Activated T-cell treated with anti-CD3 and anti-CD28 coated beads, Interleukin-2, amount 50 U/mL, for 72 hours (primary cell): ENCODE measurements at places on chromosomes 6 and 20. TPM values are rescaled to one million over a fixed set of nuclear protein-coding genes. Genes with fewer than 3 reads are reported as not detected.
A peak's percentile ranks its signal among the peaks of the same experiment; 100 is the strongest.

The VIP gene
- not detected for total RNA-seq

DNA sequence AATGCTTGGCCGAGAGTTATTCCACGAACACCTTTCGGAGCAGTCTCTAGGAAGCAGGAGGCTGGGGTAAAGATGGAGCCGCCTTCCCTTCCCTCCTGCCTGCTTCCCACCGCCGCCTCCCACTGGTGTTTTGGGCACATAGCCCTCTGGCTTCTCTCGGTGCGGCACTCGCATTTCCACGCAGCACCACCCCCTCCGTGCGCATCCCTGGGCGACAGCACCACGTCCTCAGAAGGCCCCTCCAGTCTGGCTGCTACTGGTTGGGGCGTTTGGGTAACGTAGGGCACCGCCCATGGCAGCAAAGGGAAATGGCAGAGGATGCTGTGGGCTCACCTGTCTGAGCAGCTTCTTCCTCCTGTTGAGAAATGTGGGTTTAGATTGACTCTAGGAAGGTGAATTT is 2.4 kb downstream of the COL20A1 start:
- no peaks in the 10 kb centered on the region for H3K4me1 ChIP-seq
- H3K27ac ChIP-seq: no peak overlapping the region
- no peak for DNase-seq
- H3K36me3 ChIP-seq: no peaks in the 10 kb centered on the region
- H3K27me3 ChIP-seq: peaks cover 6% of the 10 kb centered on the region

The CDH26 gene
- total RNA-seq: 3.1 TPM

- no peak overlapping the region for H3K4me3 ChIP-seq
- H3K4me1 ChIP-seq: peaks cover 82% of the 10 kb centered on the region
- no peaks in the 10 kb centered on the region for H3K27me3 ChIP-seq
- DNase-seq: no peak
- peak overlapping the region; percentile 8 for H3K27ac ChIP-seq
Measured at GRCh38 chr6:15287670-15288375, 42.0 kb downstream of the JARID2 start.

The FRMD1 gene
- 0.05 TPM for total RNA-seq

The ISM1 gene
- total RNA-seq: 0.58 TPM

DNA sequence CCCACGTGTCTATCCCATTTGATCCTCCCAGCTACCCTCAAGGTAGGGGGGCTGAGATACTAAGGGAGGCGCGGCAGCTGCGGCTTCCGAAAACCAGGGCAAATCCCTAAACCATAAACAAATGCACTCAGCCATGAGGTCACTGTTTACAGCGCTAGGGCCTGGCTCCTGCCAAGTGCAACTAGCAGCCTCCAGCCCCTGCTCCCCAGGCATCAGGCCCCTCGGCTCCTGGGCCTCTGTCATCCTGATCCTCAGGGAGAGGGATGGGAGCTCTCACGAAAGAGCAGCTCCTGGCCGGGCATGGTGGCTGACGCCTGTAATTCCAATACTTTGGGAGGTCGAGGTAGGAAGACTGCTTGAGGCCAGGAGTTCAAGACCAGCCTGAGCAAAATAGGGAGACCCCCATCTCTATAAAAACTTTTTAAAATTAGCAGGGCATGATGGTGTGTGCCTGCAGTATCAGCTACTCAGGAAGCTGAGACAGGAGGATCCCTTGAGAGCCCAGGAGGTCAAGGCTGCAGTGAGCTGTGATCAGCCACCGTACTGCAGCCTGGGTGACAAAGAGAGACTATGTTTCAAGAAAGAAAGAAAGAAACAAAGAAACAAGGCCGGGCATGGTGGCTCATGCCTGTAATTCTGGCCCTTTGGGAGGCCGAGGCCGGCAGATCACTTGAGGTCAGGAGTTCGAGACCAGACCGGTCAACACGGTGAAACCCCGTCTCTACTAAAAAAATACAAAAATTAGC is 42.5 kb upstream of the TLDC2 start:
- H3K36me3 ChIP-seq: no peaks in the 10 kb centered on the region
- peaks cover 29% of the 10 kb centered on the region for H3K4me1 ChIP-seq
- H3K4me3 ChIP-seq: peak overlapping the region; percentile 16

The ZGPAT gene
- total RNA-seq: 24.3 TPM

The C20orf144 gene
- 0.23 TPM for total RNA-seq

GRCh38 chr20:829551-829950 is 4.0 kb upstream of the FAM110A start:
- no peaks in the 10 kb centered on the region for H3K36me3 ChIP-seq
- DNase-seq: no peak
- H3K27ac ChIP-seq: no peak overlapping the region
- H3K4me1 ChIP-seq: peaks cover 13% of the 10 kb centered on the region

DNA sequence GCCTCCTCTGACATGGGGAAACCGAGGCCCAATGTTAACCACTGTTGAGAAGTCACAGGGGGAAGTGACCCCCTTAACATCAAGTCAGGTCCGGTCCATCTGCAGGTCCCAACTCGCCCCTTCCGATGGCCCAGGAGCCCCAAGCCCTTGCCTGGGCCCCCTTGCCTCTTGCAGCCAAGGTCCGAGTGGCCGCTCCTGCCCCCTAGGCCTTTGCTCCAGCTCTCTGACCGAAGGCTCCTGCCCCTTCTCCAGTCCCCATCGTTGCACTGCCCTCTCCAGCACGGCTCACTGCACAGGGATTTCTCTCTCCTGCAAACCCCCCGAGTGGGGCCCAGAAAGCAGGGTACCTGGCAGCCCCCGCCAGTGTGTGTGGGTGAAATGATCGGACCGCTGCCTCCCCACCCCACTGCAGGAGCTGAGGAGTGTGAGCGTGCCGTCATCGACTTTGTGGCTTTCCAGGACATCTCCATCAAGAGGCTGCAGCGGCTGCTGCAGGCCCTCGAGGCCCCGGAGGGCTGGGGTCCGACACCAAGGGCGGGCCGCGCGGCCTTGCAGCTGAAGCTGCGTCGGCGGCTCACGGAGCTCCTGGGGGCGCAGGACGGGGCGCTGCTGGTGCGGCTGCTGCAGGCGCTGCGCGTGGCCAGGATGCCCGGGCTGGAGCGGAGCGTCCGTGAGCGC is 1.6 kb downstream of the TNFRSF6B start:
- no peak overlapping the region for H3K27ac ChIP-seq
- peaks cover 2% of the 10 kb centered on the region for H3K36me3 ChIP-seq
- H3K4me1 ChIP-seq: peaks cover 12% of the 10 kb centered on the region
- DNase-seq: no peak
- H3K4me3 ChIP-seq: no peak overlapping the region

The PSORS1C2 gene
- not detected for total RNA-seq

The OOEP gene
- total RNA-seq: 0.77 TPM

The EBF4 gene
- total RNA-seq: 8.9 TPM

- H3K4me1 ChIP-seq: no peaks in the 10 kb centered on the region
- no peak overlapping the region for H3K4me3 ChIP-seq
- DNase-seq: no peak
- peaks cover 10% of the 10 kb centered on the region for H3K27me3 ChIP-seq
- H3K36me3 ChIP-seq: no peaks in the 10 kb centered on the region
Measured at GRCh38 chr6:100427452-100427851, 37.3 kb downstream of the SIM1 start.

The KCNK5 gene
- total RNA-seq: 10.9 TPM

The SLC22A16 gene
- total RNA-seq: not detected

- no peaks in the 10 kb centered on the region for H3K27me3 ChIP-seq
- no peak for DNase-seq
- H3K4me1 ChIP-seq: no peaks in the 10 kb centered on the region
- no peaks in the 10 kb centered on the region for H3K36me3 ChIP-seq
- H3K27ac ChIP-seq: no peak overlapping the region
Measured at GRCh38 chr20:18983796-18984195, 170.2 kb downstream of the SCP2D1 start.

DNA sequence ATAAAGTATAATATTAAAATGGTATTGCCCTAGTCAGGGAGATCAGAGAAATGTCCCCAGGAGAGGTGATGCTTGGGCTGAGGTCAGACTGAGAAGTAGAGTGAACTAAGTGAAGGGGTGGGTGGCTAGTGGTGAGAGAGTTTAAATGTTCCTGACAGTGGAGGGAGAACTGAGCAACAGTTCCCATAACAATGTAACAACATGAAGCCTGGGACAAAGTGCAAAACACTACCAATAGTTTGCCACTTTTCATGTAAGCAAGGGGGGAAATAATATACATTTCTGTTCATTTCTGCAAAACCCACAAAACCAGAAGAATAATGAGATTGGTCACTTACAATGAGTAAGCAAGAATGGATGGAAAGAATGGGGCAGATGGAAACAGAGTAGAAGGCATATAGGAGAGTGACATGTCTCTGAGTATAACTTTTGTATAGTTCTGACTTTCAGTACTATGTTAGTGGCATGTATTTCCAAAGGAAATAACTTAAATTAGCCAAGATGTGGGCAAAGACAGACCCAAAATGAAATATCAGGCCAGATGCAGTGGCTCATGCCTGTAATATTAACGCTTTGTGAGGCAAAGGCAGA is 13.3 kb upstream of the FAXC start:
- no peak for DNase-seq
- peaks cover 30% of the 10 kb centered on the region for H3K27me3 ChIP-seq
- no peaks in the 10 kb centered on the region for H3K36me3 ChIP-seq
- H3K27ac ChIP-seq: peak overlapping the region; percentile 63

DNA sequence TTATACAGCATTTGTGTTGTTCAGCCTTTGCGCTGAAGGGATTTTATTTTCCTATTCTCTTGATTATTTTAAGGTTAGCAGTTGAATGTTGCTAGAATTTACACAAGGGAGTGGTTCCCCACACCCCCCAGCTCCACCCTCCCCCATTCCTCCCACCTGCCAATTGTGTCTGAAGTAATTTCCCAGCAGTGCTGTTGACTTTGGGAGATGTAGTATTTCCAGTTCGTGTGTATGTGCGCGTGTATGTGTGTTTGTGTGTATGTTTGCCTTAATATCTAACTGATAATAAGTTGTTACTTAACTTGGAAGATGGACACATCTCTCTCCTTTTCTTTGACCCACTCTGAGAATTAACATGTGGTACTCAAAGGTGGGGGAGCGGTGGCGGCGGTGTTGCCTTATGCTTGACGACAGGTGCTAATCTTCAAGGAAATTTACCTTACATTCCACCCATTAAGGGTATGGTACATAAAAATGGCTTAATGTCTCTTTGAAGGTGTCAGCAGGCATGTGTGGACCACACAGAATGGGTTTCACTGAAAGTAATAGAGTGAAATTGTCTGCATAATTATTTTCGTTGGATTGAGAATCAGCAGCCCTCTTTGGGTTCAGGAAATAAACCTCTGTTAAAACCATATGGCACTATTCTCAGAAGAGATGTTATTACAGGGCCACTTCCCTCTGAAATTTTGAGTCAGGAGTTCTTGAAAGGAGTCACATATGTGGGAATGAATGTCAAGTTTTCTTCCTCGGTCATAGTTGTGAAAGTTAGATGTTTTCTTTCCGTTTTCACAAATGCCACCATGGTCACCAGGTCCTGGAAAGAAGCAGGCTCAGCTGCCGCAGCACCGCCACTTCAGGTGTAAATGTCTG is 95.6 kb upstream of the SUPT3H start:
- no peak for DNase-seq
- H3K4me3 ChIP-seq: peak overlapping the region; percentile 36
- H3K27me3 ChIP-seq: no peaks in the 10 kb centered on the region
- H3K27ac ChIP-seq: peak overlapping the region; percentile 42
- H3K4me1 ChIP-seq: peaks cover 32% of the 10 kb centered on the region

DNA sequence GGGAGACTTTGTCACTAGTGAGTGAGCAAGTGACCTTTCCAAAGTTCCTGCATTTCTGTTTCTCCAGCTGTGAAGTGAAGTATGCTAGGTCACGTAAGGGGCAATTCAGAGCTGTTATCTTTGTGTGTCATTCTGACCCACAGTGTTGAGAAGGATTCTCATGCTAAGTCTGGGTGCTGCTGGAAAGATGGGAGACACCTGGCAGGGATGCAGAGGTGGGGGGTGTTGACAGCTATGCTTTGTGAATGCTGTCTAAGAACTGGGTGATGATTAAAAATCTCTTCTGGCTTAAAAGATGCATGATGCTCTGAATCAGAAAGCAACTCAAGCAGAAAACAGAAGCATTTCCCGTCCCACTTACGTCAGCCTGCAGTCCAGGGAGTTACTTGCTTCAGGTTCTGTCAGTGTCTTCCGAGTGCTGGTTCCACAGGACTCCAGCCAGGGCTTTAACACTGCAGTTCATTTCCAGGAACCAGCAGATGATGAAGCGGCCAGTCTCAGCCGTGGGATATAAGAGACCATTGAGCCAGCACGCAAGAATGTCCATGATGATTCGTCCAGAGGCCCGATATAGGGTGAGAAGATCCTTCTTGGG is 30.9 kb upstream of the ASXL1 start:
- H3K4me1 ChIP-seq: peaks cover 19% of the 10 kb centered on the region
- no peak overlapping the region for H3K27ac ChIP-seq
- H3K27me3 ChIP-seq: no peaks in the 10 kb centered on the region
- H3K36me3 ChIP-seq: peaks cover 11% of the 10 kb centered on the region

GRCh38 chr6:161922631-161923119 is 648.8 kb upstream of the AGPAT4 start:
- no peaks in the 10 kb centered on the region for H3K27me3 ChIP-seq
- no peaks in the 10 kb centered on the region for H3K36me3 ChIP-seq
- peak; percentile 35 for DNase-seq
- no peak overlapping the region for H3K27ac ChIP-seq
- no peak overlapping the region for H3K4me3 ChIP-seq

- no peak overlapping the region for H3K27ac ChIP-seq
- H3K36me3 ChIP-seq: no peaks in the 10 kb centered on the region
- H3K4me3 ChIP-seq: no peak overlapping the region
- peaks cover 5% of the 10 kb centered on the region for H3K4me1 ChIP-seq
- DNase-seq: no peak
Measured at GRCh38 chr6:113876695-113877094, 19.6 kb downstream of the MARCKS start.

- H3K4me1 ChIP-seq: peaks cover 19% of the 10 kb centered on the region
- H3K27me3 ChIP-seq: no peaks in the 10 kb centered on the region
- no peak overlapping the region for H3K27ac ChIP-seq
- H3K36me3 ChIP-seq: peaks cover 3% of the 10 kb centered on the region
- H3K4me3 ChIP-seq: peak overlapping the region; percentile 12
Measured at GRCh38 chr20:2217857-2218539, 77.8 kb upstream of the TGM3 start.

The TP53TG5 gene
- 0.83 TPM for total RNA-seq

DNA sequence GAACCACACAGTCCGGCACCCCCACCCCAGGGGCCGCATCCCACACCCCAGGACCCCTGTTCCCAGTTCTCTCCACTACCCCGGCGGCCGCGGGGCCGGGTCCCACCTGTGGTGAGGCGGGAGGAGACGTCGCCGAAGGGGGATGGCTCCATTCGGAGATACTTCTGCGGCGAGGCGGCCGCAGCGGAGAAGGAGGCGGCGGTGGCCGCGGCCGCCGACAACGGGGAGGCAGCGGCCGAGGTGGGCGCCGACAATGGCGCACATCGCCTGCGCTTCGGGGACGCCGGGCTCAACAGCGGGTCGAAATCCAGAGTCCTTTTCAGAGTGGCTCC is 723 bp downstream of the AKIRIN2 start:
- H3K36me3 ChIP-seq: peaks cover 6% of the 10 kb centered on the region
- H3K27ac ChIP-seq: peak overlapping the region; percentile 86
- H3K27me3 ChIP-seq: no peaks in the 10 kb centered on the region
- DNase-seq: no peak
- H3K4me1 ChIP-seq: peaks cover 62% of the 10 kb centered on the region

The GTSF1L gene
- not detected for total RNA-seq

The EFCAB8 gene
- total RNA-seq: 2.7 TPM

GRCh38 chr6:37987018-37987417 is 167.5 kb downstream of the ZFAND3 start:
- DNase-seq: peak; percentile 34
- H3K4me1 ChIP-seq: peaks cover 74% of the 10 kb centered on the region
- peak overlapping the region; percentile 6 for H3K27ac ChIP-seq
- H3K27me3 ChIP-seq: no peaks in the 10 kb centered on the region
- H3K4me3 ChIP-seq: peak overlapping the region; percentile 6
- no peaks in the 10 kb centered on the region for H3K36me3 ChIP-seq

GRCh38 chr6:170045981-170046667 is 244.8 kb downstream of the DLL1 start:
- H3K4me1 ChIP-seq: no peaks in the 10 kb centered on the region
- peaks cover 5% of the 10 kb centered on the region for H3K27me3 ChIP-seq
- H3K27ac ChIP-seq: no peak overlapping the region
- no peak overlapping the region for H3K4me3 ChIP-seq
- DNase-seq: no peak

The CYP24A1 gene
- not detected for total RNA-seq
